ENCODE measurements at places on chromosomes 6 and 20.

GRCh38 chr6:113147544-113147943 lies 709.6 kb upstream of the MARCKS start:
- no peak for DNase-seq

DNA sequence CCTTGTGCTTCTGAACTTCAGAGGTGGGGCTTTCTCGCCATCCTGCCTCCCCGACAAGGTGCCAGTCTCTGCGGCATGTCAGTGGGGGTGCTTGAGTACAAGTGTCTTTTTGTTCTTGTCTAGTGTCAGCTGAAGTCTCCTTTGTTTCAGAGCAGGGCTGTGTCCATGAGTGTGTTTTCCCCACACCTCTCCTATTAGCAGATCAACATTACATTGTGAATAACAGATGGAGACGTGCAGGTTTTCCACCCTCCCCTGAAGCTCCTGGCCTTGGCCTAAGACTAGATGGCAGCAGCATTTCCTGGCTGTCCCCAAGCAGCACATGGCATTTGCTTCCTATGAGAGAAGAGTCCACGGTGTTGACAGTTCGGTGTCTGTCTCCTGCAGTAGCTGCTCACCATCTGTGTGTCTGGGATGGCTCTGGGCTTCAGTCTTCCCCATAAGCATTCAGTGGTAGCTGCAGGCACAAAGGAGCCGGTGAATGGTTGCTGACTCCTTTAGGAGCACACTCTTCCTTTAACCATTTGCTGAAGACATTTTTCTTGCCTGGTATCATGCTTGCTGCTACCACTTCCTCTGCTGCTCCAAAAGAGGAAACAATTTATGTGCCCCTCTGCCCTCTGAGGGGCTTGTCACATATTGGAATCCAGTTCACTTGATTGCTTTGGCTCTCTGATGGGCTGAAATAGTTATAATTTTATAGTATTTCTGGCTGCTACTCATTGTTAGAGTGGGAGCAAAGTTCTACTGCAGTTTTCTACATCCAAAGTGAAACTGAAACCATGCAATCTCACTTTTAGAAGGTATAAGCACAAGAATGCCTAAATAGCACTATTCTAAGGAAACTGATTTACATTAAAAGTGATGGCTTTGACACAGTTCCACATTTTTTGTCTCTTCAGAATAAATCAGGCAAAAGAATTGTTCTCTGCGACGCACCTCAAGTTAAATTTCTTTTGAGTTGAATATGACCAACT lies 913.0 kb downstream of the C6orf118 start:
- peak; percentile 34 for DNase-seq

DNA sequence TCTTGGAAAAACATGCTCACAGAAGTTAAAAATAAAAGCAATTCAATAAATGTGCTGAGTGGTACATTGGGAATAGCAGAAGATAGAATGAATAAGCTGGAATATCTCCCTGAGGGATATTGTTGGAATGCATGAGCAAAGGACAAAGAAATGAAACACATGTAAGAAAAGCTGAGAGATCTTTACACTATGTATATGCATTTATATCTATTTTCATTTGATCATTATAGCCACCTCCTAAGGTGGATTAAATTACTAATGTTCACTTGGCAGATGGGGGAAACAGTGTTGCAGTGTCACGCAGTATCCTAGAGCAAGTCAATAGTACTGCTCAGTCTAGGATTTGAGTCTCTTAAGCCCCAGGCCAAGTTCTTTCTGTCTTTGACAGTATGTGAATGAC lies 542.0 kb upstream of the MARCKS start:
- DNase-seq = no peak

DNA sequence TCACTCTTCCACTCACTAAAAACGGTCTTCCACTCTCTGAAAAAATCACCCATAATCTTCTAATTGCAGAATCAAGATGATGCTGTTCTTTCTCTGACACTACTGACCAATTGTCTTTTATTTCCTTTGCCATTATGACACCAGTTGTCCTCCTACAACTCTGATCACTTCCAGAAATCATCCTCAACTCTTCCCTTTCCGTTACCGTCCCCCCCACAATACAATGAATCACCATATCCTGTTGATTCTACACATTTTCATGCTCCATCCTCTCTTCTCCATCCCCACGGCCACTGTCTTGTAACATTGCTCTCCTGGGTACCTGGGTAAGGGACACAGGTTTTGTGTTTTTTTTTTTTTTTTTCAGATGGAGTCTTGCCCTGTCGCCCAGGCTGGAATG lies 2.5 kb upstream of the PPP2R5D start:
- DNase-seq = no peak

GRCh38 chr6:73548458-73549446 lies 27.9 kb upstream of the EEF1A1 start:
- no peak for DNase-seq

DNA sequence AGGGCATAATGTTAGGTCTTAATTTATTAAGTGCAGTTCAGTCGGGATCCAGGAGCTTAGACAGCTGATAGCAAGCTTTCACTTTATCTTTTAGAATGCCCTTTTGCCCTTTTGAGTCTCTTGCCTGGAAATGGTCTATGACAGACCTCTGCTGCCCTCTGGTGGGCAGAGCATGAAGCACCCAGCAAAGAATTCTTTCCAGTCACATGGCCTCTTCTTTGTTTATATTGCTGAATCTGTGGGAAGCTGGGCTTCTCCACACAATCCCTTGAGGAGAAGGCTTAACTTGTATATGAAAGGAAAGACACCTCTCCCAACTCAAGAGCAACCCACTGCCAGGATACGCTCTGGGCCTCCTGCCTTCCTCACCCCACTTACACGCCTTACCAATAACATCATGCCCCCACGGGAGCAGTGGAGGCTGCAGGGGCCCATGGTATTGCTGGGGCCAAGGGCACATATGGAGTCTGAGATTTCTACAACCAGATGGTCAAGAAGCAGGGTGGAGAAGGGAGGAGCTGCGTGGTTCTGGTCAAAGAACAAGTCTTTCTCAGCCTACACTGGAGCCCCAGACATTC lies 20.4 kb downstream of the WFDC3 start:
- DNase-seq = peak; percentile 80

GRCh38 chr6:147384737-147385710 lies 123.5 kb upstream of the SAMD5 start:
- no peak for DNase-seq
